NCI-H1417 treated with DMSO at 0.1 percent for 48 hours (cell line): ENCODE measurements at places on chromosomes 13 and 19.

- DNase-seq, result no peak
Observed at GRCh38 chr13:25682276-25682675, 310.5 kb downstream of the ATP8A2 start.

DNA sequence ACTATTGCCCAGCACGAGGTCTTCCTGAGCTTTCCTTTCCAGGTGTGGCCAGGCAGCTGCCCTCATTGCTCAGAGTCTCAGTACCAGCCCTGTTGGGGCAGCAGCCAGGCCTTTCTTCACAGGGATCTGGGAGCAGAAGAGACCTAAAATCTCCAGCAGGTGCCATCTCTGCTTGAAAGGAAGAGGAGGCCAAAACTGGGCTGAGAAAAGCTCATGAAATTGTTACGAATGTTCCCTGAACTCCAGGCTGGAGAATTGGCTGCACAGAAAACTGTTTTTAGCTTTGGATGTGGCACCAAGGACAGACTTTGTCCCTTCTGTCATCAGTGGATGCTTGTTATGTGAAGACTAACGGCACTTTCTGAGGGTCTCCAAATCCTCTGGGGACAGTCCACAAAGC is 8.7 kb upstream of the PEPD start:
- DNase-seq, result no peak

GRCh38 chr13:50357586-50358118 is 342.4 kb downstream of the KCNRG start:
- peak; percentile 39 for DNase-seq

DNA sequence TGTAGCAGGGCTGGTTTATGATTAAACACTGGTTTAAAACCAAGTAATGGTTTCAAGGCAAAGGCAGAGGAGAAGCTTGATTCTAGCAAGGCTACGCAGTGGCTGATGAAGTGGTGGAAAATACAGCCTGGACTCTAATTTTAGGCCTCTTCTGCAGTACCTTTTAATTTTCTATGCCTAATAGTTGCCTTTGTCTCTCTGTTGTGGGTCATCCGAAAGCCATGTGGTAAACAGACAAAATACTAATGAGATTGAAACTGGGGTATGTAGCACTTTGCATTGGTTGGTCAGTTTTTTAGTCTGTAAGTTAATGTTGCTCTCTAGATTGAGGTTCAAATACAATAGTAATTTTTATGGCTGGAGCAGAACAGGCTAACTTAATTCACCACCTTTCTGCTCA is 3.3 kb downstream of the LMO7 start:
- no peak for DNase-seq

DNA sequence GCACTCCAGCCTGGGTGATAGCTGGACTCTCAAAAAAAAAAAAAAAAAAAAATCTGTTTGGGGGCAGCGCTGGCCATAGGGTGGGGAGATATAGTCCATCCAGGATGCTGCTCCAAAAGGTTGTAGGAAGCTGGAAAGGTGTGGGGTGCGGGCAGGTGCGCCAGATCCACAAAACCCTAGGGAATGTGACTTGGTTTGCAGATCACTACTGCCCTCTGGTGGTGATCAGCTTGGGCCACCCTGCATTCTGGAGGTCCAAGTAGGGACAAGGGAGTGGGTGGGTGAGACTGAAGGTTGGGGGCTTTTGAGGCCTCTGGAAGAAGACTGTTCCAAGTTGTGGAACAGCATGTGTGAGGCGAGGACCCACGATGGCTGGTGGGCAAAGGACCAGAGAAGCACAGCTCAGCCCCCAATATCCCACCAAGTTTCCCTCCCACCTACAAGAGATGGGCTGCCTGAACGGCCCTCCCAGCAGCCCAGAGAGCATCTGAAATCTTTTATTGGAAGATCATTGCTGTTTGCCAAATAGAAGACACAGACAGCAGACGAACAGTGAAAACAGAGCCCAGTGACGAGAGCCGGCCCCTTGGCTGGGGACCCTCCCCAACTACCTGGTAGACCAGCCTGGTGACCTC is 10.4 kb upstream of the TYK2 start:
- DNase-seq, result no peak

GRCh38 chr13:65677906-65678305 is 1552.2 kb downstream of the PCDH9 start:
- DNase-seq, result no peak

- DNase-seq, result no peak
Observed at GRCh38 chr19:41023193-41023592, 32.1 kb downstream of the CYP2B6 start.

- DNase-seq, result no peak
Observed at GRCh38 chr13:112184851-112185371, 118.0 kb downstream of the SOX1 start.
